CD4-positive, alpha-beta T cell treated with Interleukin-17A for 1 hour (primary cell): ENCODE measurements at places on chromosomes 6 and 20.

DNA sequence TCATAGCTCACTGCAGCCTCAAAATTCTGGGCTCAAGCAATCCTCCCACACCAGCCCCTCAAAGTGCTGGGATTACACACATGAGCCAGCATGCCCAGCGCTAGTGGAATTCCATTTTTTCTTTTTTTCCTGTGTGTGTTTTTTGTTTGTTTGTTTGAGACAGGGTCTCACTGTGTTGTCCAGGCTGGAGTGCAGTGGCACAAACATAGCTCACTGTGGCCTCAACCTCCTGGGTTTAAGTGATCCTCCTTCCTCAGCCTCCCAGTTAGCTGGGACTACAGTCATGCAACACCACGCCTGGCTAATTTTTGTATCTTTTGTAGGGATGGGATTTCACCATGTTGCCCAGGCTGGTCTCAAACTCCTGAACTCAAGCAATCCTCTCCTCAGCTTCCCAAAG is 14.1 kb upstream of the PARD6B start:
- no peak for DNase-seq

- DNase-seq, result no peak
Measured at GRCh38 chr6:70886661-70887060, 70.2 kb downstream of the B3GAT2 start.

DNA sequence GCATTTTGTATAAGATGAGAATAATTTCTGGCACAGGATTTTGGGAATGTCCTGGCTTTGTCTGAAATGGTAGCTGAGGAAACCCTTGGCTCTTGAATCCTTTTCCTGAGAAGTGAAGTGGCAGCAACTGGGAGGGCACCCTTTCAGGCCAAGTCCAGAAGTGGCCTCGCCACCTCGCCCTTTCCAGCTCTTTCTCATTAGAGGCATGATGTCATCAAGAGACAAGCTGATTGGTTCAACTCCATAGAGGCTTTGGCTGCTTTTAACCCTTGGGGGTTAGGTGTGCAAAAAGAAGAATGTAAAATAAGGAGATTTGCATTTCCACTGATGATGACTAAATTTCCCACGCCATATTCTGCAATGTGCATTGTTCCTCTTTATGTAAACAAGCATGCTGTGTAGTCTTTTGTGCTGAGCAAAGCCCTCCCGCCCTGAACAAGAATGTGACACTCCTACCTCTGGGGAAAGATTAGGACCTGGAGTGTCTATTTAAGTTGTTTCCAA is 116.5 kb downstream of the TCP11 start:
- no peak for DNase-seq

DNA sequence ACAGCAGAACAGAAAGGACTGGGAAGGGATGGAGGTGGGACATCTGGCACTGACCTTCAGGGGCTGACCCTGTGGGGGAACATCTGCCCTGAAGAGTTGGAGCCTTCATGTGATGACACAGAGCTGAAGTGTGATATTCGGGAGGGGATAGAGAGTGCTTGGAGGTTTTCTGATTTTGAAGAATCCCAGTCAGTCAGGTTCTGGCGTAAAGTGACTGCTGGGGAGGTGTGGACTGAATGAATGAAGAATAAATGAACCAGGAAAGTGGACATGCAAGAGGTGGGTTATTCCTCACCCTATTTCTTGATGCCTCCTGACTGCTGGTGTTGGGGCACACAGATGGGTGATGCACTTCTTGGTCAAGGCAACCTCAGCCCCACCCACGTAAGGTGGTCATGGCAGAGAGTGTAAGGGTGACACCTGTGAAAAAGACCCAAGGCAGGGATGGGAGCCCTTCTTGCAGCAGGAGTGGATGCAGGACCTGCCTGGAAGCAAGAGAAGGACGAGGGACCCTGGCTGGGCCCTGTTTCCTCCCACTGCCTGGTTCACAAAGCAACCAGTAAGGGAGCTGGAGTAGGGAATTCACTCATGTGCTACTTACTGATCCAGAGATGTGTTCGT is 13.1 kb downstream of the MICA start:
- DNase-seq, result no peak

DNA sequence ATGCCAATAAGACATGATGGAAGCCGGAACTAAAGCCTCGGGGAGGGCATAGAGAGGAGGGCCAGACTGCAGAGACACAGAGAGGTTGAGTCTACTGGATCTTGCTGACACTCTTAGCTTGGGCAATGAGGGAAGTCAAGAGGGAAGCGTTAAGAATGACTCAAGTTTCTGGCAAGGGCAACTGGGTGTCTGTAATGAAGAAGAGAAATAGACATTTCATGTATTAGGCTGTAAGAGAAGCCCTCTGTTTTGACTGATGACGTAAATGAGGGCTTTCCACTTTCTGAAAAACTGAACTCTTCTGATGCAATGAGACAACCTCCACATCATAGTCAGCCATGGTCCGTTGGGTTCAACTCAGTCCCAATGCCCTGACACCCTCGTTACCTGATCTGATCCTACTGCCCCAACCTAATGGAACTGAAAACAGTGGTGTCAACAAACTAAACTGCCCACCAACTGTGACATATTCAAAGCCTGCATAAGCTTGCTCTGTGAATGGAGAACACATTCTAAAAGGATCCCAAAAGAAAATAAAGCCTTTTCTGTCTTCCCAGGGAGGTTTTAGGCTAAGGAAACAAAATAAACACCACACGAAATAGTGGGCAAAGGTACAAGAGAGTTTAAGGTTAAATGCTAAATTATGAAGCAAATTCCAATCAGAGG is 45.8 kb upstream of the PNRC1 start:
- DNase-seq, result peak; percentile 24

- peak; percentile 70 for DNase-seq
Measured at GRCh38 chr6:38871741-38872568, 156.8 kb downstream of the DNAH8 start.

- no peak for DNase-seq
Measured at GRCh38 chr6:17193106-17193775, 87.9 kb upstream of the RBM24 start.

DNA sequence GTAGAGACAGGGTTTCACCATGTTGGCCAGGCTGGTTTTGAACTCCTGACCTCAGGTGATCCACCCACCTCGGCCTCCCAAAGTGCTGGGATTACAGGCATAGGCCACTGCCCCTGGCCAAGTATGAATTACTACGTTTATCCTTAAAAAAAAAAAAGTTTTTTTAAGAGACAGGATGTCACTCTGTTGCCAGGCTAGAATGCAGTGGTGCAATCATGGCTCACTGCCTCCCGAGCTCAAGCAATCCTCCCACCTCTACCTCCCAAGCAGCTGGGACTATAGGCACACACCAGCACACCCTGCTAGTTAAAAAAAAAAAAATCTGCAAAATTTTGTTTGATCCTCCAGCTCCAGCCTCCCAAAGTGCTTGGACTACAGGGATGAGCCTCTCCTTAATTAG is 23.1 kb downstream of the IYD start:
- no peak for DNase-seq

GRCh38 chr20:16802652-16802935 is 54.4 kb downstream of the OTOR start:
- no peak for DNase-seq

DNA sequence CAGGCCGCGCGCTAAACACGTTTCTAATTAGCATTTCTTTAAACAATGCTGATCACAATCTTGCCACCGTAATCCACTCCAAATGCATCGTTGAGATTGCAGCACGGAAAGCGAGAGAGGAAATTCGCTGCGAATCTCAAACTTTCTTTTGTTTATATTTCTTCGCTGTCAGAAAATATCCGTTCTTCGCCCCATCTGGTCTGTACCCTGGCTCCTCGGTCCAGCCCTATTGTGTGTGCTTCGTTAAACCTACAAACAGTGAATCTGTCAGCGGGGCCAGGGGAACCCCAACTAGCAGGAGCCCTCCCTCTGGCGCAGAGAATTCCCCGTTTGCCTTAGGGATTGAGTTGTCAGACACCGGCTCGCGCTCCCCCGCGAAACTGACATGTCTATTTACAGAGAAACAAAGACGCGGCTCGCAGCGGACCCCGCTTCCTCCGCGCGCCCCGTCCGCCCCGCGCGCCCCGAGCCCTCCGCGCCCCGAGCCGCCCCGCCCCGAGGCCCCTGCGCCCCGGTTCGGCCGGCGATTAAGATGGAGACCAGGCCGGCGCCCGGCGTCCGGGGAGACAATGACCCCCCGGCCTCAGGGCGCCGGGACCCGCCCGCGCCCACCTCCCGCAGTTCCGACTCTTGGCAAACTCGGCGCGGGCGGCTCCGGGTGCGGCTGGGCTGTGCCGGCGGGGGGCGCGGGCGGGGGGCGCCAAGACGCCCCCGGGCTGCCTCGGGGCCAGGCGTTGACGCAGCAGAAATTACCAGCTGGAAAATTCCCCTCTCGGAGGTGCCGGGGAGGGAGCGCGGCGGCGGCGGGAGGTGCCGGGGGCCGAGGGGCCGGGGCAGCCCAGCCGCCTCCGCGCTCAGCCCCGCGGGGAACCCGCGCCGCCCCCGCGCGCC is 874 bp downstream of the ZBTB46 start:
- DNase-seq, result peak; percentile 13

DNA sequence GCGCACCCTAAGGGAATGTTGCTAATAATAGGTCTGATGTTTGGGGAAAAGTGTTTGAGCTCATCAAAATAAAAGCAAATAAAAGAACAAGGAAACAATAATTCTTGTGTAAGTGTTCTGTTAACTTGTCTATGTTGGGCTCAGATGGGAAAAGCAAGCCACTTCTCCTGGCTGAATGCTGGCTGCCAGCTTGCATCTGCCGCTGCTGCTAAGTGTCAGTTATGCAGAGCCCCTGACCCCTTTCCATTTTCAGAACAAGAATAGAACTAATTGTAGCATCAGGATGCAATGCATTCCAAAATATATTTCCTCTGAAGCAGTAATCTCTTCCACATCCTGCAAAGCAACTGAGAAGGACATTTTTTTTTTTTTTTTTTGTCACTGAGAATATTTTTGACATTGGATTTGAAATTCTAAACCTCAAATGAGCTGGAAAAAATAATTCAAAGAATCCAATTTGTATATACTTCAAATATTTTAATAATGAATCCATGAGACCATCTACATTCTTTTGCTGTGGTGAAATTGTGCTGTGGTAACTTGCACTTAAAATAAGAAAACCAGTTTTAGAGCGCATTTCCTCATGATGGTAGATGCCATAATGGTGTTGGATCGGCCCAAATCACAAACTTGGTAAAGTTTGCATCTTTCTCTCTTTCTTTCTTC is 43.9 kb upstream of the DEK start:
- no peak for DNase-seq

DNA sequence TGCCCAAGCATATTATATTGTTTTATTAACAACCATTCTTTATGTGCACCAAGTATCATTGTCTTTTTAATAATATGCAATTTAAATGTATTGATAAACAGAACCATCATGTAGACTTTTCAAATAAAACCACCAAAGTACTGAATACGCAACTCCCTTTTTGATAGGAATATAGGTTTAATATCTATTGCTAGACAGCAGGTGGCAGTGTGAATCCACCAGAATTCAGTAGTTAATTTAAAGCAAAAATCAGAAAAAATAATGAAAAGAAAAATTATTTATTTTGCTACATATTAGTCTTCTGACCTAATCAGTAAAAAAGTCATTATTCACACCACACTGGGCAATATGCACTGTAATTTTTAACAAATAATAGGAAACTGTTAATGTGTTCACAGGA is 143.7 kb downstream of the KLHL32 start:
- DNase-seq, result peak; percentile 19

DNA sequence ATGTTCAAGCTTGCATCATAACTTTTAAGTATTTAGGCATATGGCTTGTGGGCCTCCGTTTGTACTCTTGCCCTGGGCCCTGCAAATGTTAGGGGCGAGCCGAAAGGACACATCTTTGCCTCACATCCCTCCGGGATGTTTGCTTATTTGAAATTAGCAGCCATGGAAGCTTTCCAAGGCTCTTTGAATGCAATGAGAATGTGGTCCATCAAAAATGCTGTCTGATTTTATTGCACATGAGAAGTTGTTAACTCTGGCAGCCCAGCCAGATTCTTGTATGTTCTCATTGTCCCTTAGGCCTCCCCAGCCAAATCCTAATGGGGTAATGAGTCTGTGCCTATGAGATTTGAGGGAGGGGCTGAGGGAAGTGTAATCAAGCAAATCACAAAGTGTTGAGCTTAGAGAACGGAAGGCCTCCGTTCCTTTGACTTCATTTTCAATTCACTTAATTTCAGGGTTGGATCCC is 261.2 kb upstream of the MARCKS start:
- DNase-seq, result no peak

- peak; percentile 5 for DNase-seq
Measured at GRCh38 chr6:38774929-38775707, 60.0 kb downstream of the DNAH8 start.

DNA sequence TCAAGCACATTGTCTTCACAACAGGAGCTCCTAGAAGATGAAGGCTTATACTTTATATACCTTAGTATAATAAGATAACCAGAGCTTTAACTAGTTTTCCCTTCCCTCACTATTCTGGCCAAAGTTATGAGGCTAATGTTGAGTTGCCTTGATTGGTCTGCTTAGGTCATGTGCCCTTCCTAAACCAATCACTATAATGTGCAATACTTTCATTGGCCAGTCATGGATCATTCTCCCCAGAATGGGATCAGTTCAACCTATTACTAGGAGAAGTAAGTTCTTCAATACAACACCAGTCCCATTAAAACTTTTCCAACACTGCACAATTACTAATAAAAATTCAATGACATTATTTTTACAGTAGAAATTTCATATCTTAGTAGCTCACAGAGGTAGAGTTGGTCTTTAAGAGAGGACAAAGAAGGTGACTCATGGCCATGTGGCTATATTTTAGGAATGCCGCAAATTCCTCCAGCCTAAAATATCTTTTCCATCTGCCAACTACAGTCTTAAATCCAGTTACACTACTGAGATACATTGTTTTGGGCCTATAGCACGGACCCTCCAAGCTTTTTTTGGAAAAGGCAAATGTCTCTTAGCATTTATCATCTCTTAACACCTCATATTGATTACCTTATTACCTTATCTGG is 12.5 kb upstream of the POU3F2 start:
- DNase-seq, result no peak

DNA sequence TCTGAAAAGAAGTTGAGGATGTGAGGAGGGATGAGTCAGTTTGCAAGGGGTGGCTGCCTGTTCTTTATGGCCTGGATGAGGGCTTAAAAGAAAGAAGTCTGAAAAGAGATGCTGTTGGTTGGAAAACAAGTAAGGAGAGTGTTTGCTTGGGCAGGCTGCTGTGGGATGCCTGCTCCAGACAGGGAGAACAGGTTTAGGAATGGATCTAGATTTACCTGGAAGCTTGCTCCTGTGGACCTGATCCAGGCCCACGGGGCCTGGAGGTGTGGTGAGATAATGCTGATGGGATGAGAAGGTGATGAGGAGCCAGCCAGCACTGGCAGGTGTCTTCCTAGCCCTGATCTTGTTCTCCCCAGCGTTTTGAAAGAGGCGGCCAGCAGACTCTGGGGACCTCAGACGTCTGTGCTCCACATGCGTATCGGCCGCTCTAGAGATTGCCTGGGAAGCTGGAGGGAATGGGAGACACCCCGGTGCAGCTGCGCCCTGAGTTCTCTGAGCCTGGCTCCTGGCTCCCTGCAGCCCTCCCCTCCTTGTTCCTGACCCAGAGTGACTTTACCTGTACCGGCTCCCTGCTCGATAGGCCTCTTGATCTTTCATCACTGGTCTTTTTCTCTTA is 331.3 kb downstream of the ZFAND3 start:
- no peak for DNase-seq

GRCh38 chr6:29656798-29657197 is at the start of gene MOG:
Gene MOG (plus strand): TSS chr6:29657092. CDS start chr6:29657210, 118 bp downstream.
- no peak for DNase-seq
